Upper lobe of left lung (tissue), 6 donors: ENCODE measurements at places on chromosomes 4 and X. TPM values are rescaled to one million over a fixed set of nuclear protein-coding genes. Genes with fewer than 3 reads are reported as not detected.

GPRASP1 gene
- total RNA-seq, result 8.4 TPM

CTAG2 gene
- not detected for total RNA-seq

ZDHHC15 gene
- 2.0 TPM for total RNA-seq

HMGN5 gene
- total RNA-seq, result 2.2 TPM

LRCH2 gene
- total RNA-seq, result 2.9 TPM

- no peaks in the 10 kb centered on the region for H3K36me3 ChIP-seq
- no peaks in the 10 kb centered on the region for H3K27me3 ChIP-seq
- DNase-seq, result no peak
- H3K27ac ChIP-seq, result no peak overlapping the region
- H3K4me3 ChIP-seq, result no peak overlapping the region
Measured at GRCh38 chr4:72665171-72665968, 96.3 kb upstream of the ADAMTS3 start.

- H3K36me3 ChIP-seq, result no peaks in the 10 kb centered on the region
- no peak overlapping the region for H3K27ac ChIP-seq
- DNase-seq, result no peak
- H3K4me3 ChIP-seq, result no peak overlapping the region
- H3K4me1 ChIP-seq, result no peaks in the 10 kb centered on the region
- H3K27me3 ChIP-seq, result no peaks in the 10 kb centered on the region
Measured at GRCh38 chr4:82620126-82620735, 58.4 kb upstream of the TMEM150C start.

DNA sequence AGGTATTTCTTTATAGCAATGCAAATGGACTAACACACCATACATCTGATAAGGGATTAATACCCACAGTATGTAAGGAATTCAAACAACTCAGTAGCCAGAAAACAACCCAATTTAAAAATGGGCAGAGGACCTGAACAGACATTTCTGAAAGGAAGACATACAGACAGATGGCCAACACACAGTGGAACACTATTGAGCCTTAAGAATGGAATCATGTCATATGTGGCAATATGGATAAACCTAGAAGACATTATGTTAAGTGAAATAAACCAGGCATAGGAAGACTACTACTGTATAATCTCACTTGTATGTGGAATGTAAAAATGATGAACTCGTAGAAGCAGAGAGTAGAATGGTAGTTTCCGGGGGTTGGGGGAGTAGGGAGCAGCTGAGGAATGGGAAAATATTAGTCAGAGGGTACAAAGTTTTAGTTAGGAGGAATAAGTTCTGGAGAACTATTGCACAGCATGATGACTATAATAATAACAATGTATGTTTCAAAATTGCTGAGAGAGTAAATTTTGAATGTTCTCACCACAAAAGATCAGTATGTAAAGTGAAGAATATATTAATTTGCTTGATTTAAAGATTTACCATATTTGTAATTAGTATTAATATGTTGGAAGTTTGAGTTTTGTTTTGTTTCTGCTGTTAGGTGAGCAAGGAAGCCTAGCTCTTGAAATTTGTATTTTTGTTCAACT, 25.2 kb downstream of the WDR44 start:
- no peak overlapping the region for H3K27ac ChIP-seq
- no peaks in the 10 kb centered on the region for H3K27me3 ChIP-seq
- DNase-seq, result no peak
- H3K36me3 ChIP-seq, result no peaks in the 10 kb centered on the region
- no peak overlapping the region for H3K4me3 ChIP-seq

GRCh38 chr4:121192480-121192879, 28.4 kb upstream of the TNIP3 start:
- H3K4me1 ChIP-seq, result no peaks in the 10 kb centered on the region
- no peak overlapping the region for H3K27ac ChIP-seq
- H3K36me3 ChIP-seq, result no peaks in the 10 kb centered on the region

DNA sequence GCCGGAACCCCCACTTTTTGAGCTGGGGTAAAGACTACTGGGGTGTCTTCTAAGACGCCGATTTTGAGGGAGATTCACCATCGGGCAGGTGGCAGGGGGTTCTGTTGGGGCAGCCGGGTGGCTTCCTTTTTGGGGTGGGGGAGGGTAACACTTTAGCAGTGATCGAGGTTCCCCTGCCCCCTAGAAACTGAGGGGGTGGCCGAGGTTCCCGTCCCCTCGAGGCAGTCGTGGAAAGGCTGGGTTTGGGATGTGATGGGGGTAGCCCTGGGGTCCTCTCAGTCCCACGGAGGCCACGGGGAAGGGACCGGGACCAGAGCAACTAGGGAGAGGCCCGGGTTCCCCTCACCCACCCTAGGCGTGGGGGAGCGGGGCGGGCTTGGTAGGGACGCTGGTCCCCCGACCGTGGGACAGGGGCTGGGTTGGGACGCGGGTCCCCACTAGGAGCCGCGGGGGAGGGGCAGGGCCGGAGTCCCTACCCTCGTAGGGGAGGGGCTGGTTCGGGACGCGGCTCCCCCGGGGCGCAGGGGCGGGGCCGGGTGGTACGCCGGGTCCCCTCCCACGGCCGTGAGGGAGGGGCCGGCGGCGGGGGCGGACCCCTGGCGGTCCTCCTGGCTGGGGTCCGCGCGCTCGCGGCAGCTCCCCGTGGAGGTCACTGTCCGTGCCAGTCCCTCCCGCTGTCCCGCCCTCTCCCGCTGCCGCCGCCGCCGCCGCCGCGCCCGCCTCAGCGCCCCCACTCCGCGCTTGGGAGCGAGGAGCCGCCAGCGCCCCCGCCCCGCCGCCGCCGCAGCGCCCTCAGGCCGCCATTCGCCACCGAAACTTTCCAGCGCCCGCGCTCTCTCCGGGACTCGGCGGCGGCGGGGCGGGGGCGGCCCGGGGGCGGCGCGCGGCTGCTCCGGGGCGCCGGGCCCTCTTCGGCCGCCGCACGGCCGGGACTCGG, at the start of gene TBL1X:
Gene TBL1X, plus strand, starts transcription at position 624 of the 937 bp plus-strand sequence. CDS start 188,529 bp downstream, outside the sequence.
- peak within 1 kb of the TSS; percentile 66 for H3K27ac ChIP-seq
- DNase-seq, result peak; percentile 69
- no peaks in the 10 kb centered on the region for H3K4me1 ChIP-seq
- no peaks in the 10 kb centered on the region for H3K27me3 ChIP-seq
- peak within 1 kb of the TSS; percentile 62 for H3K4me3 ChIP-seq

GRCh38 chr4:53622739-53623151, 31.5 kb upstream of the LNX1 start:
- no peak overlapping the region for H3K27ac ChIP-seq
- no peak for DNase-seq

DNA sequence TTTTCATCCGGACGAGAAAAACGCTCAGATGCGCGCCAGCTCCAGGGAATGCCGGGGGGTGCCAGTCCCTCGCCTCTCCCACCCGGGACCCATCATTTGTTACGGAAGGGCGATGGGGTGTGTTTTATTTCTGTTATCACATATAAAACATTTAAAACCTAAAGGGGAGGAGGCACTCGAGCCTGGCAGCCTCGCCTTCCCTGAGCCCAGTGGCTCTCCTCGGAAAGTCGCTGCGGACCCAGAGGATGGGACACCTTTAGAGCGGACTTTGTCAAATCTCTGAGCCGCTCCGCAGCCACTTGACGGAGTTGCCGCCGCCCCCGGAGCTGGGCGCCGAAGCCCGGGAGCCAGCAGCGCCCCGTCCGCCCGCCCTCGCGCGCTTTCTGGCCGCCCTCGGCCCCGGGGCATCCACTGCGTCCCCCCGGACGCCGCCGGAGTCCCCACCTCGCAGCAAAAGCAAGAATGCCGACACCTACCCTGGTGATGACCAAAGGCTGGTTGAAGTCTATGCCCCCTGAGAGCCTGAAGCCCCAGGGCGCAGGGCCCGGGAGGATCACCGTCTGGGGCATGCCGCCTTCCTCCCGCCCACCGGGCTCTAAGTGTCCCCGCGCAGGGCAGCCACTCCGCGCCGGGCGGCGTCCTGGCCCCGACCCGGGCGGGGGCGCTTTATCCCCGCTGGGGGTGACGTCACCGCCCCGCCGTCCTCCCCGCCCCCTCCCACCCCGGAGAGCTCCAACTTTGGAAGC, at the start of gene PDLIM3:
Gene PDLIM3, minus strand, starts transcription at position 642 of the 746 bp plus-strand sequence. Its CDS starts 73 bp downstream, at position 569.
- DNase-seq, result peak; percentile 93
- H3K4me3 ChIP-seq, result peak within 1 kb of the TSS; percentile 76
- H3K36me3 ChIP-seq, result no peaks in the 10 kb centered on the region
- peaks cover 13% of the 10 kb centered on the region for H3K4me1 ChIP-seq
- H3K27ac ChIP-seq, result peak within 1 kb of the TSS; percentile 90

GRCh38 chr4:61741327-61742096, 541.4 kb downstream of the ADGRL3 start:
- no peak overlapping the region for H3K4me3 ChIP-seq
- H3K27ac ChIP-seq, result no peak overlapping the region
- no peaks in the 10 kb centered on the region for H3K4me1 ChIP-seq
- no peak for DNase-seq
- H3K36me3 ChIP-seq, result no peaks in the 10 kb centered on the region

DNA sequence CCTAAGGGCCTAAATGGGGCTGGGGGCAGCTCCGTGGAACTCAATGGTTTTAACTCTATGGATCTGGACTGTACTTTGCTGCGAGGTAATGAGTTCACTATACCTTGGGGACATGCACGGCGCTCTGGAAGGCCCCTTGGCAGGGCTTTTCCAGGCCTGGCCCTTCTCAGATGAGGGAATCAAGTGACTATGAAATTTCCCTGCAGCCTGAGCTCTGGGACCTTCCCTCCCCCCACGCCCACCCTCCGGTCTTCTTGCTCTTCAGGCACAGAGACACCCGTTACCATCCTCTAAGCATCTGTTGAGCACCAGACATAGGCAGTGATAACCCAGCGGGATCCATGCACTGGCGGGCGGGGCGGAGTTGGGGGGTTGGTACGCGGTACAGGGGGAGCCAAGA, 109.2 kb downstream of the PSAPL1 start:
- no peaks in the 10 kb centered on the region for H3K27me3 ChIP-seq
- peaks cover 11% of the 10 kb centered on the region for H3K4me1 ChIP-seq
- H3K36me3 ChIP-seq, result no peaks in the 10 kb centered on the region
- H3K4me3 ChIP-seq, result no peak overlapping the region
- no peak overlapping the region for H3K27ac ChIP-seq
- no peak for DNase-seq

- no peak overlapping the region for H3K4me3 ChIP-seq
- H3K27me3 ChIP-seq, result no peaks in the 10 kb centered on the region
- peak; percentile 20 for DNase-seq
- no peaks in the 10 kb centered on the region for H3K4me1 ChIP-seq
- H3K36me3 ChIP-seq, result no peaks in the 10 kb centered on the region
- H3K27ac ChIP-seq, result no peak overlapping the region
Measured at GRCh38 chrX:116499780-116500179, 37.0 kb upstream of the CT83 start.

- no peak overlapping the region for H3K27ac ChIP-seq
- no peaks in the 10 kb centered on the region for H3K4me1 ChIP-seq
- no peaks in the 10 kb centered on the region for H3K27me3 ChIP-seq
- DNase-seq, result no peak
- H3K4me3 ChIP-seq, result no peak overlapping the region
Measured at GRCh38 chrX:133374874-133375387, 40.4 kb downstream of the GPC4 start.

DNA sequence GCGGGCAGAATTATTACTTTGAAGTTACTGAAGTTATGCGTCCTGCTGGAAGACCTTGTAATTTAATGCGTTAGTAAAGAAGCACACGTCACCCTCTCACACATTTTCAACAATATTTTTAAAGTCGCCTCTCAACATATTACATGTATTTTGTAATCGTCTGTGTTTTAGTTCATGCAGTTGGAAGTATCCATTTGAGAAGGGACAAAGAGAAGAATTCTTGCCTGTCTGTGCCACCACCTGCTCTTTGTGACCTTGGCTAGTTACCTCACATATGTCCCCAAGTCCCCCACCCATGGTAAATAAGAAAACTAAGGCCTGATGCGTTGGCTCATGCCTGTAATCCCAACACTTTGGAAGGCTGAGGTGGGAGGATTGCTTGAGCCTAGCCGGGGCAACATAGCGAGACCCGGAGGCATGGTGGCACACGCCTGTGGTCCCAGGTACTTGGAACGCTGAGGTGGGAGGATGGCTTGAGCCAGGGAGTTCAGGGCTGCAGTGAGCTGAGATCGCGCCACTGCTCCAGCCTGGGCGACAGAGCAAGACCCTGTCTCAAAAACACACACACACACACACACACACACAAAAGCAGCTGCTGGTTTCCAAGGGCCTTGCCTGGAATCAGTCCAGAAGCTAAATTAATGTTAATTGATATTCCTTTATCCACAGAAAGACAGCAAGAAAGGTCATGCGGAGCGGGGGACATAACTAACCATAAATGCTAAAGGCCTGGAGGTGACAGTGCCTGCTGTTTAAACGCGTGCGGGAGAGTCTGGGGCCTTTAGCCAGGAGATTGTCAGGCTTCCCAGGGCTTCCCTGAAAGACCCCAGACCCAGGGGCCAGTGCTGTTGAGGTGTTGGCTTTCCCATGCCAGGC, 811 bp downstream of the TMEM187 start:
- H3K27ac ChIP-seq, result peak overlapping the region; percentile 100
- H3K36me3 ChIP-seq, result no peaks in the 10 kb centered on the region

DNA sequence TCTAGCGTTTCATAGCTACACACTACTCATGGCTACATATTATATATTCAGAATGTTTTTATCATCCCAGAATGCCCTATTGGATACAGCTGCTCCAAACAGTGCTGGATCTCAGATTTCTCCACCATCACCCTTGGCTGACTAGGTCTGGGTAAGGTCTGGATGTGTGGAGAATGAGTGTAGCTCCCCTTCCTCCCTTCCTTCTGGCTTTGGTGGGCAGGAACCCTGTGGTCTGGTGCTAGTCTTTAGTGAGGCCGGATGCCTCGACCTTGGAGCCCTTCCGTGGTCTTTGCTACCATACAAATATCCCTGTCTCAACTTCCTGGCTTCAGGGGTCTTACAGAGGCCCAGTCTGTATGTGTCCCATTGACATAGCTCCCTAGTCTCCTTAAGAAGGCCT, 52.1 kb upstream of the KDR start:
- H3K4me3 ChIP-seq, result no peak overlapping the region
- peak overlapping the region; percentile 4 for H3K27ac ChIP-seq
- DNase-seq, result no peak
- no peaks in the 10 kb centered on the region for H3K27me3 ChIP-seq
- H3K36me3 ChIP-seq, result no peaks in the 10 kb centered on the region

DNA sequence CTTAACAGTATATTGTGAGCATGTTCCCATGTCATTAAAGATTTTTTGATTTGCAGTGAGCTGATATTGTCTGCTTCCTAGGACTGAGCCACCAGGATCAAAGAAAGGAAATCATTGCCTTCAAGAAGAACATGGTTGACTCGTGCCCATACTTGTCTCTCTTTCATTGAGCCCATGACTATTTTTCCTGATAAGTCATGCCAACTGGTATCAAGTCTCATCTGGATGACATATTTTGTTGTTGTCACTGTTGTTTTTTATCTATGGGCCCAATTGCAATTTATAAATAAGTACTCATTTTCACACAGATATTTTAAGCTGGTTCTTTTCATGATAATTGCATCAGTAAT, 10.2 kb upstream of the RHOH start:
- no peak overlapping the region for H3K27ac ChIP-seq
- H3K4me1 ChIP-seq, result no peaks in the 10 kb centered on the region
- no peak for DNase-seq
- H3K36me3 ChIP-seq, result no peaks in the 10 kb centered on the region

DNA sequence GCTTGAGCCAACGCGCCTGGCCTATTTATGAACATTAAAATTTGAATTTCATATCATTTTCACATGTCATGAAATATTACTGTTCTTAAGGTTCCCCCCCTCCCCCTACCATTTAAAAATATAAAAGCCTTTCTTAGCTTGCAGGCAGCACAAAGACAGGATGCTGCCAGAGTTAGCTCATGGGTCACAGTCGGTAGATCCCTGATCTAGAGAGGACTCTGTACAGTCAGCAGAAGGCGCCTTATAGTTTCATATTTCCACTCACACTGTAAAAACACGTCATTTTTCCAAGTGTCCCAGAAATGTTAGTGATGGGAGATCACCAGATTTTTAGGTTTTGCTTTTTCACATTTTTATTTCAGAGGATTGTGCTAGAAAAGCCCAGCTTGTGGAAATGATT, 12.2 kb downstream of the NOCT start:
- no peak overlapping the region for H3K4me3 ChIP-seq
- H3K36me3 ChIP-seq, result no peaks in the 10 kb centered on the region
- H3K4me1 ChIP-seq, result peaks cover 7% of the 10 kb centered on the region
